ENCODE measurements at places on chromosomes 3 and 15.

GRCh38 chr3:4478261-4478660 is 11.2 kb upstream of the SUMF1 start:
- no peak for DNase-seq

- DNase-seq: no peak
These were observed 209.9 kb upstream of the SEMA6D start for GRCh38 chr15:47507221-47507985.

GRCh38 chr3:122031123-122031468 is 9.0 kb upstream of the ILDR1 start:
- no peak for DNase-seq

DNA sequence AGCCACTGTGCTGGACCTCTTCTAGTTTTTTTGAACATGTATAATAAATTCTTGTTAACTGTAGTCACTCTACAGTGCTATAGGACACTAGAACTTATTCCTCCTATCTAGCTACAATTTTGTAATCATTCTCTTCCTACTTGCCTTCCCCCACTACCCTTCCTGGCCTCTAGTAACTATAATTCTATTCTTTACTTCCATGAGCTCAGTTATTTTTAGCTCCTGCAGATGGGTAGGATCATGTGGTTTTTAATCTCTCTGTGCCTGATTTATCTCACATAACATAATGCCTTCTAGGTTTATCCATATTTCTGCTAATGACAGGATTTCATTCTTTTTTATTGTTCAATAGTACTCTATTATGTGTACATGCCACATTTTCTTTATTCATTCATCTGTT is 113.2 kb upstream of the FGF7 start:
- peak; percentile 11 for DNase-seq

DNA sequence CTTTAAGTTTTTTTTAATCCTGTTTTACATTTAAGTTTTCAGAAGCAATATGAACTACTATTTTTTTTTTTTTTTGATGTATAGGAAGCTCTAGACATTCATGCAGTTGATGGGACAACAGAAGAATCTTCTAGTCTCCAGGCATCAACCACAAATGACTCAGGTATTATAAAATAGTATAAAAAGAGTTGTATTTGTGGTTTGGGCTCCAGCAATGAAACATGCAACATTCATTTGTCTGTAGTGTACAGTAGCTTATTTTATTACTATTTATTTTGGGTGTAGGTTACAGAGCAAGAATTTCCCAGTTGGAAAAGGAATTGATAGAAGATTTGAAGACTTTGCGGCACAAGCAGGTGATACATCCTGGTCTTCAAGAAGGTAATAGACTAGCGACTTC is 38.6 kb downstream of the MGA start:
- no peak for DNase-seq

- no peak for DNase-seq
These were observed 17.0 kb downstream of the XXYLT1 start for GRCh38 chr3:195253923-195254432.

DNA sequence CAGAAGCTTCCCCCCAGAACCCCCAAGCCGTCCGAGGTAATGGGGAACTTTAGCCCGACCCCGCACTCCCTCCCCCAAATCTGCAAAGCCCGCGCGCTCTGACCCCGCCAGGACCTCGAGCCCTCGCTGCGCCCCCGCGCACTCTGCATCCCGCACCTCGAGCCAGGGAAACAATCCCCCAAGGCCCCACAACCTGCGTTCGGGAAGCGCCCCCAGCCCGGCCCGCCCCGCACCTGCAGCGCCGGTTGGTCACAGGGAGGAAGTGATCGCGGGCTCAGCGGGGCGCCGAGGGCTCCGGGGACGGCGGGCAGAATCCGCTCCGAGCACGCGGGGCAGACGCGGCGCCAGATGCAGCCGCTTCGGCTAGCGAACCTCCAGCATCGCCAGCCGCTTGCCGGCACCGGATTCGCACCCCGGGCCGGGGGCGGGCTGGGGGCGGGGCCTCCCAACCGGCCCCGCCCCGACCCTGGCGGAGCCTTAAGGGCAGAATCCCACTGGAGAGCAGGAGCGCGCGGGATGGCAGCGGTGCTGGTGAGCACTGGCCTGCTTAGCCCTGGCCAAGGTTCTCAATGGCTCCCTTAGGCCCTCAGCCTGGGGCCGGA is at the start of gene CAMKV:
CAMKV (minus strand) TSS at position 382 of the 602 bp plus-strand sequence. CDS start 7,518 bp downstream, outside the sequence.
- DNase-seq: no peak

DNA sequence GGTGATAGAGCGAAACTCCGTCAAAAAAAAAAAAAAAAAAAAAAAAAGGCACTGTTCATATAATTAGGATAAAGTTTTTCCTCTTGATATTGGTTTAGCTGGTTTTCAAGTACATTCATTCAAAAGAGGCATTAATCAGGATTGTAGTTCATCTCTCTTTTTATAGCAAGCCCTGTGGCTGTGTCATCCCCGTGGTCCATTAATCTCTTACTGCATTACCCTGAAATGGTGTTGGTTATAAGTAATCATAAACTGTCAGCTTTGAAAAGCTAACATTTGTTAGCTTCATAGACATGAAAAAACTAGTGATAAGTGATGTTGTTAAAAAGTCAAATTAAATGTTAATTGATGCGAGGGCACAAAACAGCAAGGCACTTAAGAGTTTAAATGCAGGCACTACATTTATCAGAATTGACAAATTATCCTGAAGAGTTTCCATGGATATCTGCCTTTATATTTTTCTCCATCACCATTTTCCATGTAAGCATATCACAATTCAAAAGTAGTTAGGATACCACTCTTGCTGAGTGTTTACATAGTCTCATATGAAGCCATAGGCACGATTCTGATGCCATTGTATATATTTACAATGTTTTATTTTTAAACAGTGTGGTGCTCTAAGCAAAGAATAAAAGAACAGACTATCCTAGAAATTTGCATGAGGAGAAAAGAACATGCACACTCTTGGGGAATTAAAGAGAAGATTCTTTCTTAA is 193.1 kb downstream of the OTOL1 start:
- DNase-seq: no peak

DNA sequence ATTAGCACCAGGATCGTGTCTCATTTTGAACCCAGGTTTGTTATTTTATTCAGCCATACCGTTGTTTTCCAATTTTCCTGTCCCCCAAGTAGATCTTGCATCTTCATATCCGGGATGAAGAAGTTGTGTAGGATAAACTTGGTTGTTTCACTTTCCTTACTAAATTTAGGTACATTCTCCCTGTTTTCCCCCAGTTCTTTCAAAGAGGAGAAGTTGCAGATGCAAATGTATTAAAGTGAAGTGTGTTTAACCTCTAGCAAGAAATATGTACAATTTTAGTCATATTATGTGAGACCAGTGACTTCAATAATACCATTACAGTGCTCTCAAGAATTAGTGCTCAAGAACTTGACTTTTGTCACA is 1.3 kb downstream of the ATXN7 start:
- no peak for DNase-seq

DNA sequence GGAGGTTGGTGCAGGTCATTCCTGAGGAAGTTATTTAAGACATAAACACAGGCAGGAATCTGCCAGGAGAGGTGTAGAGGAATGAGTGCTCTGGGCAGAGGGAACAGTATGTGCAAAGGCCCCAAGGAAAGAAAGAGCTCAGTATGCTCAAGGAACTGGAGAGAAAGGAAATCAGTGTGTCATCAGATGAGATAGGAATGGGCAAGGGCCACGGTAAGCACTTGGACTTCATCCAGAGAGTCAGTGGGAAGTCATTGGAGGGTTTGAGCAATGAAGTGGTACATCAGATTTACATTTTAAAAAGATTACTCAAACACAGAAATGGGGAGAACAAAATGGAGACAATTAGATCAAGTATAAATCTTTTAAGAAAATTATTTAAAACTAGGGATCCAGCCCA is 272.2 kb downstream of the ADAMTSL3 start:
- peak; percentile 90 for DNase-seq

DNA sequence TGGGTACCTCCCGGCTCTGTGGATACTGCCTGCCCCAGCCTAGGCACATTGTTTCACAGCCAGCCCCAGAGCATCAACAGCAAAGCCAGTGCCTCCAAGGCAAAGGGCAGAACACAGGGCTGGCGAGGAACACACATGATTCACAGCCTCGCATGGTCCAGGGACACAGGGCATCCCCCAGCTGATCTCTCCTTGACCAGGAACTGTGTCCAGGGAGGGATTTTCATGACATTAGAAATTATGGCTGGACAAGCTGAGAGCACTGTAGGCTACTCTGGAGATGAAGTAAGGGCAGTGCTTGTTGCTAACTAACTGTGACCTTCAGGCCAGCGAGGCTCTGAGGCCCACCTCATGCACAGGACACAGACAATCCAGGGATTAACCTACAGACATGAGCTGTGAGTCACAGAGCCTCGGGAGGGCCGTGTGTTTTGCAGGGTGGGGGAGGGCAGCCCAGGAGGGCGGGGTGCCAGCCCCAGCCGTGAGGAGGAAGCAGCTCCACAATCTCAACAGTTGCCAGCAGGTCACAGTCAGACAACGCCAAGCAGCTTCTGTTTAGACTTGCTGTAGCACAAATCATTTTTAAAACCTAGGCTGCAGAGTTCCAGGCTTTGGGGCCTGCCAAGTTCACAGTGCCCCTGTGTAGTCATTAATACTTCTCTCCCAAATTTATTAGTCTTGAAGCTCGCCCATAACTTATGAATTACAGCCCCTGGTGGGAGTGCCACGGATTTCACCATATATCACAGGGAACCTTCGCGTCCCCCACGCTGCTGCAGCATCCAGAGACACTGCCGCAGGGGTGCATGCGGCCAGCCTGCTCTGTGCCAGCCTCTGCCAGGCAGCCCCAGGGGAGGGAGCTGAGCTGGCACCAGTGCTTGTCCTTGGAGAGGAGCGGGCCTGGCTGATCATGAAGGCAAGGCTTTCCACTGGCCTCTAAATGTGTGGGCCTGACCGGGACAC is 114.7 kb downstream of the ETFA start:
- DNase-seq: peak; percentile 85

- no peak for DNase-seq
These were observed 72.2 kb downstream of the LEKR1 start for GRCh38 chr3:156898296-156898880.

DNA sequence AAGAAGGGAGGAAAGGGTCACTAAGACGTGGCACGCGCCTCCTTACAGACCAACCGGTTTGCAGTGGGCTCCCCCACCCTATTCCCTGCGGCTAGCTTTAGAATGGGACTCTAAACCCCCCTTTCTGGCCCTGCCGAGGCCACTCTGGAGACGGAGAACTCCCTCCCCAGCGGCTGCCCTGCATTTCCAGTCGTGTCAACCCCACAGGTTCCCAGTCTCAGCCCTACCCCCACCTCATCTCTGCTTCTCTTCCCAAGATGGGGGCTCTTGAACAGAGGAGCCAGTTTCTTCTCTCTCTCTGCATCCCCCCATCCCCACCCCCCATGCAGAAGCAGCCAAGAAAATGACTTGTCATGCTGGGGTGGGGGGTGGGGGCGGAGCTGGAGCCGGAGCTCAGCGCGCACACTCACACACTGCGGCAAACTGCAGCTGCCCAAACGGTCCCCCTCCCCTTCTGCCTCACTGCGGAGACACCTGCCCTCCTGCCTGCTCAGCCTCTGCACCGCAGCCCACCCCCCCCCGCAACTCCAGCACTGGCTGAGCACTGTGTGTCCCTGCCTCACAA is 871 bp downstream of the MAP1A start:
- DNase-seq: peak; percentile 43

GRCh38 chr3:23806534-23807423 is 1.0 kb downstream of the UBE2E1 start:
- peak; percentile 64 for DNase-seq

DNA sequence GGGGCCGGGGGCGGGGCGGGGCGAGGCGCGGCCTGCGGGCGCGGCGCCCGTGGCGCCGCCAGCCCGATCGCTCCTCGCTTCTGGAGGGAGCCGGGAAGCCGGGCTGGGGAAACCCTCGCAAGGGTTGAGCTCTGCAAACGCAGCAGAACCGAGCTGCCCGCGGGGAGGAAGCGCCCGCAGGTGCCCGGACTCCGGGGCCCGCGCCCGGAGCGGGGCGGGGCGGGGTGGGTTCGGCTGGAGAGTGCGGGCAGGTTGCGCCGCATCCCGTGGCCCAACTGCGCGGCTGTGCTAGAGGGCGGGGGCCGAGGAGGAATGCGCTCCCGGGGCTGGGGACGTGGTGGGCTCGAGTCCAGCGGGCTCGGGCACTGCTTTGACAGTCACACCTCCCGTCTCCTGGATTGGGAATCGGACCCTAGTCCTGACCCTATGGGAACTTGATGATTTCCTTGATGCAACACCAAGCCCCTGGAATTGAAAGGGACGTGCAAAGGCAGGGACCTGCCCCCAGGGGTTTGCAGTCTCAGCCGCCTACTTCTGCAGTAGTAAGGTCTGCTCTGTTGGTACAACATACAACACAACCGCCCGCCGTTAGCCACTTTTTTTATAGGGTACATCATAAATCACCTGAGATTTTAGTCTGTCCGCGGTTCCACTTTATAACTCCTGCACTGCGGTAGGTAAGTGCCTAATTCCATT is 34.3 kb downstream of the ZBTB38 start:
- DNase-seq: peak; percentile 71

- peak; percentile 89 for DNase-seq
These were observed 8.0 kb upstream of the CCDC13 start for GRCh38 chr3:42780892-42781700.

DNA sequence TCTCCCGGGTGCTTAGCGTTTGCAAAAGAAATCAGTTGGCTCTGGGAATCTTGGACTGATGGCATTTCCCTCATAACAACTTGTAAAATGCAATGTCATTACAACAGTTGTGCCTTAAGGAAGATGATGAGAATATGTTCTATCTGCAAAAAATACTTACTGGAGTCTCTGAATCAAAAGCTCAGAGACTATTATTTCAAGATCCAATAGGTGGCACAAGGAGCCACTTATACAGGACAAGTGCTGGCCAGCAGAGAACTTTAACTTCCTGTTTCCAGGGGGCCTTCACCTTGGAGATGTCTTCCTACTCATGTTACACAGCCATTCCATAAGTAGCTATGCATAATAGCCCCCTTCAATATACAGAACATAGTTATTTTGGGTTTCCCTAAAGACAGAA is 8.9 kb upstream of the RPS27L start:
- peak; percentile 75 for DNase-seq

- DNase-seq: no peak
These were observed 167.3 kb upstream of the THBS1 start for GRCh38 chr15:39413558-39413957.

- DNase-seq: peak; percentile 97
These were observed 40.9 kb upstream of the SMAD3 start for GRCh38 chr15:67024314-67024997.

DNA sequence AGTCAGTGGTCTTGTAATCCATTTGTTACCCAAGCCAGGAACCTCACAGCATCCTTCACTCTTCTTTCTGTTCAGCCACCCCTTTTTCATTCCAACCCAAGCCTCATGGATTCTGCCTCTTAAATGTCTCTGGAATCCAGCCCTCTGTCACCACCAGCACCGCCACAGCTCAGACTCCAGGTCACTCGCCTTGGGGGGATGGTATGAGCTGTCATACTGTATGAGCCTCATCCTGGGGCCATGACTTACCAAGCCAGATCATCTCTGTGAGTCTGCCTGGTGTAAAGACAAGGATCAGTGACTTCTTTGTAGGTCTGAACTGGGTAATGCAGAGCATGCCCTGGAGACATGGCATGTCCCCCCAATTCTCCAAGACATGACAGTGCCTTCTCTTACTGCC is 79.6 kb downstream of the PGPEP1L start:
- DNase-seq: no peak

- no peak for DNase-seq
These were observed 6.3 kb downstream of the FBXL22 start for GRCh38 chr15:63603516-63603915.

GRCh38 chr3:18556503-18557135 is 131.5 kb upstream of the SATB1 start:
- DNase-seq: no peak

All from choroid plexus epithelial cell (primary cell).